A673 (cell line): ENCODE measurements at places on chromosomes 3 and 15.

GRCh38 chr3:119627461-119627860 lies 29.8 kb downstream of the PLA1A start:
- DNase-seq = no peak

DNA sequence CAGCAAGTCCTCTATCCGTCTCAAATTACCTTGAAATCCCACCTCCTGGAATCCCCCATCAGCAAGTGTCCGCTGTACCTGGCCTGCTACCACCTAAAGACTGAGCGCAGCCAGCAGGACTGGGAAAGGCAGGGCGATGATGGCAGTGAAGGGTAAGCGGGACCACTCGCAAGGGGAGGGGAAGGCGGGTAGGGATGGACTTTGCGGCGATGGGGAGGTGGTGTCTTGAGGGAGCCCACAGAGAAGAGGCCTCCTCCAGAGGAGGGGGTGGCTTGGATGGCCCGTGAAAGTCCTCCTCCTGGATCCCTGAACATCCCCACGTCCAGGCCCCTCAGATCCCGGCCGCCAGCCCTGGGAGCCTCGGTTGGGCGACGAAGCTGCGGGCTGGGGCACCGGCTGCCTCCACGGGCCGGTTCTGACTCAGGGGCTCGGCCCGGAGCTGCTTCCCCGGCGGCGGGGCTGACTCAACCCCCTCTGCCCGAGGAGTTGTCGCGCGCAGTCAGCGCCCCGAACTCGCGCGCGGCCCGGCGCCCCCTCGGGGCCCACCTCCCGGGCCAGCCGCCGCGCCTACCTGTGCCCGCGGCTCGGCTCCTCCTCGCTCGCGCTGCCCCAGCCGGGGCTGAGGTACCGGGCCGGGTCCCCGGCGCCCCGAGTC lies 512 bp downstream of the LARP6 start:
- DNase-seq = peak; percentile 57

GRCh38 chr3:140007911-140008869 lies 73.2 kb downstream of the CLSTN2 start:
- no peak for DNase-seq

DNA sequence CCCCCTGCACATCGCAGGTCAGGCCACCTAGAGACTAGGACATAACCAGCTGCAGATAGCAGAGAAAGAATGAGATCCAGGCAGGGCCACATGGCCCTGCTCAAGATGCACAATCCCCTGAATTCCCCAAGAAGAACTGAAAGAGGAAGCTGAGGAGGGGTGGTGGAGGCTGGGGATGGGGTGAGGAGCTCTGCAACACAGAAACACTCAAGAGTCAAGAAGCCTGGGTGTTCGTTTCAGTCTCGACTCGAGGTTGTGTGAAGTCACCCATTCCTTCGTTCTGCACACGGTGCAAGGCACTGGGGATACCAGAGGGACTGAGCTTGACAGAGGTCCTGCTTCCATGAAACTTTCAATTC lies 62.0 kb downstream of the TLE3 start:
- no peak for DNase-seq

GRCh38 chr3:71492566-71492965 lies 91.0 kb downstream of the FOXP1 start:
- no peak for DNase-seq

DNA sequence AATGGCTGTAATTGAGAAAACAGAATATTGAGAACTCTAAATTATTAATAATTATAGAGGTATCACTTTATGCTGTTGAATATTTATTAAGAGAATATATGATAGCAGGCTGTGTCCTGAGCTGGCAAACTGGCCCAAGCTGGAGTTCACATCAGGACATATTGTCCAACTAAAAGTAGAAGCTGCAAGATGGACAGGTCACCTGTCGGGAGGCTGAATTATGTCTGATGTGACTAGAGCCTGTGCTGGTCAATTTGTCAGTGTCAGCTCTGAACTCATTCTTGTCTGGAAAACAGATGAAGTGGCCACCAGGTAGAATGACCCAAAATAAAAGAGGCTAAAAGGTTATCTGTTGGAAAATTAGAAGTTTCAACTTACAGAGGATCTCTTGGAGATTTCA lies 392.2 kb downstream of the LRTM1 start:
- DNase-seq = no peak

- DNase-seq = peak; percentile 3
These were observed 145.4 kb upstream of the PROK2 start for GRCh38 chr3:71930056-71930991.

- peak; percentile 20 for DNase-seq
These were observed 833 bp downstream of the MAN2A2 start for GRCh38 chr15:90903733-90904536.

GRCh38 chr3:147130461-147130860 lies 275.9 kb downstream of the ZIC4 start:
- no peak for DNase-seq

DNA sequence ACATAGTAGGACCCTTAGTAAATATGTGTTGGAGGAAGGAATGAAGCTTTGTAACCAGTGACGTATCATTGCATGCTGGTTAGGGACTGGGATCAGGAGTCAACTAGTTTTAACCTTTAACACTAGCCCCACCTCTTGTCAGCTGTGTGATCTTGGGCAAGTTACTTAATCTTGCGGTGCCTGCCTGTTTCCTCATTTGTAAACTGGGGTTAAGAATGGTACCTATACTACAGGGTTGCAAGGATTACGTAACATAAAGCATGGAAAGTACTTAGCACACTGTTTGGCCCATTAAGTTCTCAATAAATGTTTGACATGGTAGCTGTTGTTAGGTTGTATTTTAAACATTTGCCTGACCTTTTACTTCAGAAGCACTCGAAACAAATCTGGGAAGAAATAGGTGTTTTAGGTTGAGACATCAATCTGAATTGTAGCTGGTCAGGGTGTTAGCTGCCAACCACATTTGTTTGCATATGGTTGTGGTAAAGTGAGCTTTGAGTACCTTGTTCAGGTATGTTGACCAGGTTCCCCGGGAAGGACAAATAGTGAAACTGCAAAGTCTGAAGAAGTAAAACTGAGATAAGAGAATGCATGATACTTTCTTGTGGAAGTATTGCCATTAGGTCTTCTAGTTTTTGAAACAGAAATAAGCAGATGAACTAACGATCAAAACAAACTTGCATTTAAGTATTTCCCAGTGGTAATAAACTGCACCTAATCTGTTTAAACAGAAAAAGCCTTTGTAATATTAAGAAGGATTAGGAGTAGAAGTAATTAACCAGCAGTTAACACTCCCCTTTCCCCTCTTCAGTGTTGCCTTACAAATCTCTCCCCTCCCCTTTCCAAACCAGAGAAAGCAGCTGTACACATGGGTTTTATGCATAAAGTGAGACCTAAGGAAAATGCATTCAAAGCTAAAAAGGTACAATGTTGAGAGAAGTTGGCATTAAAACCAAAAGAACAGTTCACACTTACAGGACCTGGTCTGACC lies 25.8 kb upstream of the SCAANT1 start:
- no peak for DNase-seq

GRCh38 chr3:148955544-148956346 lies 35.6 kb upstream of the GYG1 start:
- DNase-seq = peak; percentile 63

DNA sequence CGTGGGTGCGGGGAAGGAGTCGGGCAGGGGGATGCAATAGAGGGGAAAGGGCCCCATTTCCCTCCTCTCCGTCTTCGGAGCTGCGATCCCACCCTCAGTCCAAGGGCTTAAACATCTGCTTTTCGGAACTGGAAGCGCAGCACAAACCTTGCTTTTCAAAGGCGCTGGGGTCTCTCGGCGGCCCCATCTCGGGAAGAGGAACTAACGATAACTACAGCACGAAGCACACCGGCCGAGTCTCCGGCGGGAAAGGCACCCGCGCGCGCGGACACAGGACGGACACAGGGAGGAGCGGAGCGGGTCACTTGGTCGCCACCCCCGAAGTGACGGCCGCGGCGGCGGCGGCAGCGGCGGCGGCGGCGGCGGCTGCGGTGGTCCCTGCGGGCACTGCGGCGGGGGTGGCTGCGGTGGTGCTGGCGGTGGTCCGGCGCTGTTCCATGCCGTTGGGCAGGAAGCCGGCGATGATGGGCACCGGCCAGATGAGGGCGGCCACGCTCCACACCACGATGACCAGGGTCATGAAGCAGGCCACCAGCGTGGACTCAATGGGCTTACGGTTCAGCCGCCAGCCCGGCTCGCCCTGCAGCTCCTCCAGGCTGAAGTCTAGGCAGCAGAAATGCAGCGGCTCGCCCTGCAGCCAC lies 1.1 kb downstream of the TMEM158 start:
- DNase-seq = peak; percentile 26

GRCh38 chr3:37963635-37964034 lies 27.0 kb upstream of the VILL start:
- DNase-seq = no peak

- DNase-seq = no peak
These were observed 355.1 kb downstream of the GBE1 start for GRCh38 chr3:81406318-81406717.

DNA sequence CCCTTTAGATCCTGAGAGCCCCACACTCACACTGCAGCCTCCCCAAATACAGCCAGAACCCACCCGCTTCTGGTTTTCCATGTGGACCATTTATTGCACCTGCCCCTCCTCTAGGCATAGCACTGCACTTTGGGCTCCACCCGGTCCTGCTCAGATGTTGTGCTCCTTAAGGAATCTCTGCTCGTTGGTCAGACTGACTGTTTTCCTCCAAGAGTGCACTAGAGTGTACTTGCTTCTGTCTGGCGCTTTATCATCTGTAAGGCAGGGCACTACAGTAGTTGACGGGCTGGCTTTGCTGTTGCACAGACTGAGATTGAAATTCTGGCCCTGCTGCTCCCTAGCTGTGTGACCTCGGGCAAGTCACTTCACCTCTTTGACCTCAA lies 124.1 kb downstream of the CACNA1D start:
- DNase-seq = no peak

GRCh38 chr3:119302697-119303551 lies 8.7 kb downstream of the ARHGAP31 start:
- DNase-seq = no peak

DNA sequence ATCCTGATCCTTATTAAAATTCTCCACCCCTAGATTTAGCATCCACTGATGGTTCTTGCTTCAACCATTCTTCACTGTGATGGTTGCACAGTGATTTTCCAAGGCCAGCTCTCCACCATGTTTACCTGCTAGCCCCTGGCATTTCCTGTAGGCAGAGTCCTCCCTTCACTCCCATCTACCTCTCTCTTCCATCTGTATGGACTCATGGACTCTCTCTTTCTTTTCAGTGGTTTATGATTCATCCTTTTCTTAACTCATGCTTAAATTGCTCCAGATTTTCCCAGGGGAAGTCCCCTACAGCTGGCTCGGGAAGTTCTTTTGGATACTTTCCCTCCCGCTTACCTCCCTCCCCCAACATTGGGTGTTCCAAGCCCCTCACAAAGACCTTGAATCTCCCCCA lies 18.7 kb downstream of the TGM4 start:
- DNase-seq = no peak

- DNase-seq = no peak
These were observed 5.9 kb upstream of the GHSR start for GRCh38 chr3:172454180-172454579.

DNA sequence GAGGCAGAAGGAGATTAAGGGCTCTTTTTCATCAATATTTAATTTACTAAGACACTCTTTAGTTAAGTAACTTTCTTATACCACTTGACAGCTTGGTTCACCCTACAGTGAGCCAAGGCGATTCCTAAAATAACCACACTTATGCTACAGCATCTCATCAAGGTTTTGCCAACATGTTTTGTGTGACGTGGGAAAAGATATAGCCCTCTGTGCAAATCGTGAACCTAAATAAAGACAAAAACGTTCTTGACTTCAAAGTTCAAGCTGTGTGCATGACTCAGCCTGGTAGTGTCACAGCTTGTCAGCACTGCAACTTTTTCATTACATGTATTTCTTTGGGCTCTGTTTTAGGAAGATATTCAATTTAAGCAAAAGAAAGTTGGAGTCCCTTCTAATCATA lies 297.0 kb upstream of the EPHA3 start:
- peak; percentile 18 for DNase-seq

DNA sequence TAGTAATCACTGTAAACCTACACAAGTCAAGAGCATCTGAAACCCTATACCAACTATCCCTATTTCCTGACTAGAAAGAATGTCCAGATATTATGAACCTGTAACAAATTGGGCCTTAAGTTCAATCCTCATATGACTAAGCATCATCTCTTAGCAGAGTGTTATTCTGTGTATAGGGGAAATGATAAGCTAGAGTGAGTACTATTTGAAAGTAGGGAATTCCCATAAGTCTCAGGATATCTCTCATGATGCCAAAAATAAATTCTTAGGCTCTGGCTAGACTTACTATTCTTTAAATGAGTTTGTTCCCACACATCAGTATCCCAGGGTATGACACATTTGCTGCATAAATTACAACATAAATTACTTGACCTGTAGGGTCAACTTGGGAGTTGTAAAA lies 15.3 kb downstream of the MRPL47 start:
- no peak for DNase-seq

DNA sequence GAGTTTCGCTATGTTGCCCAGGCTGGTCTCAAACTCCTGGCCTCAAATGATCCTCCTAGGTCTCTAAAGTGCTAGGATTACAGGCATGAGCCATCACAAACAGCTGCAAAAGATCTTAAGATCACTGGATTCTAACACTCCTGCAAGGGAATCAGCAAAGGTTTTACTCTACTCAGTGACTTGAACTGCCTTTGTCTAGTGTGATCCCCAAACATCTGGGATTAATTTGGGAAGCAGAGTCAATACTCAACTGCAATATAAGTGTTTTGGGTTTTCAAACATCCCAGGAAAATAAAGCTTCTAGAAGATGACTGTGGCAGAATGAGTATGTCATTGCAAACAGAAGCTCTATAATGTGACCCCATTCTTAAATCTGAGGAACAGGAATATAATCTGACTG lies 7.2 kb downstream of the SPG21 start:
- peak; percentile 37 for DNase-seq

GRCh38 chr3:164537485-164537884 lies 540.8 kb downstream of the SI start:
- DNase-seq = no peak

GRCh38 chr15:59550530-59550929 lies 61.1 kb upstream of the GCNT3 start:
- no peak for DNase-seq

DNA sequence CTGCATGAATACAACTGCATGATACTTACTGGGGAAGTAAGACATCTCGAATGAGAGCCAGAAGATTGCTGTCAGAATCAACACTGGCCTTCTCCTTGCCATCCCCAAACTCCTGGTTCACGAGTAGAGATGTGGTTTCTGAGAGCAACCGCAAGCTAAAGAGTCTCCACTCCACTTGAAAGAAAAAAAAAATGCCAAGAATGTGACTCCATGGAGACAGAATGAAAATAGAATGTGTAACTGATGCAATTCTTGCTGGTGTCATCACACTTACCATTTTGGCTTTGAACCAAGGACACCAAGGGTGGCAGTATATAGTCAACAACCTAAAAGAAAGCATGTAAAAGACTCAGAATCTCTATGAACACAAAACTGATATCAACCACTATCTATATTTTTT lies 280.4 kb downstream of the ULK4 start:
- DNase-seq = peak; percentile 66

- DNase-seq = no peak
These were observed 1.9 kb upstream of the TRA2B start for GRCh38 chr3:185939721-185940120.
